ENCODE measurements at places on chromosomes 13 and 19.
A peak's percentile ranks its signal among the peaks of the same experiment; 100 is the strongest.

DNA sequence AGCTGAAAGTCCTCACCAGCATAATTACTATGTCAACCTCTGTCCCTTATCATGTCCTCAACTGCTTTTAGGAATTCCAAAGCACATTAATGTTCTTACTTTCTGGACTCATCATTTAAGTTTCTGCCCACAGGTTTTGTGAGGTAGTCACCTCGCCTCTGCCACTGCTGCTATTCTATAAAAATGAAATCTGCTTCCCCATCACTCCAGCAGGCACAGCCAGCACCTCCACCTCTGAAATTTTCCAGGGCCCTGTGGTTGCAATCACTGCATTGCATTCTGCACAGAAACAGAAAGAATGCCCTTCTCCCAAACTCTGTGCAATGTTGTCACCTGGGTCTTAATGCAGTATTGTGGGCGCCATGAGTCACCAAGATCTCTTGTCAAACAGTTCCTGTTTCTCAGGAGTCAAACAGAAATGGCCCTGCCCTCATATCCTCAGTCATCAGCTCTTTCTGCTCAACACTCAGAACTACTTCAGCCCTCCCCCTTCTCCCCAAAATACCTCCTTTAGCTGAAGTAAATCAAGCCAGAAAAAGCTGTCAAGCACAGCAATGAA is 529.2 kb upstream of the NBEA start:
- no peak for DNase-seq

GRCh38 chr13:40146611-40147117 is 491.2 kb downstream of the COG6 start:
- DNase-seq = no peak

GRCh38 chr13:105276571-105276970 is 1258.9 kb downstream of the EFNB2 start:
- DNase-seq = no peak

GRCh38 chr13:32726374-32727037 is 140.3 kb downstream of the PDS5B start:
- no peak for DNase-seq

- peak; percentile 59 for DNase-seq
Observed at GRCh38 chr19:13212759-13213330, 62.6 kb downstream of the IER2 start.
